Spinal cord (tissue), 10 donors: ENCODE measurements at places on chromosomes 3 and 15. TPM values are rescaled to one million over a fixed set of nuclear protein-coding genes. Genes with fewer than 3 reads are reported as not detected.

XCR1 gene
- not detected for polyA plus RNA-seq

CHRNA3 gene
- polyA plus RNA-seq = 6.6 TPM

COPB2 gene
- polyA plus RNA-seq = 122 TPM

DNA sequence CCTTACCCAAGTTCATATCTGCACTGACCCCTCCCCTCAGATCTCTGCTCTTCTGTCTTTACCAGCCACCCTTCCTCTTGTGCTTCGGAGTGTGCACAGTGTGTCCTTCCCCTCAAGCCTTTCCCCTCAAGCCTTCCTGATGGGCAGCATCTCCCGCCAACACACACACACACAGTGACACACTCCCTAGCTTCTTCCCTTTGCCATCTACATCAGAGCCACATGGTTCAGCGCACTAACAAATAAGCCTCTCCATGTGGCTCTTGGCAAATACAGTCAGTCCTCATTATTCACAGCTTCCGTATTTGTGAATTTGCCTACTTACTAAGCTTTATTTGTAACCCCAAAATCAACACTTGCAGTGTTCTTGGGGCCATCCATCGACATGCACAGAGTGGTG, 37.5 kb downstream of the SH3BP5 start:
- no peak overlapping the region for H3K27ac ChIP-seq
- H3K4me1 ChIP-seq = peaks cover 11% of the 10 kb centered on the region
- no peaks in the 10 kb centered on the region for H3K27me3 ChIP-seq
- DNase-seq = peak; percentile 22
- no peak overlapping the region for H3K4me3 ChIP-seq

DNA sequence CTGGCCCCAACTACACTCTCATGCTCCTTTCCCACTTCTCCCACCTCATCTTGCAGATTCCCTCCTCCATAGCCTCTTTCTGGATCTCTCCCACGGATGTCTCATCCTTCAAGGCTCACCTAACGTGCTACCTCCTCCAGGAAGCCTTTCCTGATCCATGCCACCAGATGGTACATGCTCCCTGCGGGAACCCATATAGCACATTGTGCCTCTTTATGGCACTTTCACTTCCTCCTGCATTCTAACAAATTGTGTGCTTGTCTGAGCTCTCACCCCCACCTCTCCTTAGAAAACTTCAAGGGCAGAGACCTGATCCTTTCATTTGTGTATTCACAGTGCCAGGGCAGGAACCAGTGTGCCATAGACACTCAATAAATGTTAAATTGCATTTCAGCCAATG, 63.0 kb downstream of the HES1 start:
- H3K36me3 ChIP-seq = no peaks in the 10 kb centered on the region
- H3K4me1 ChIP-seq = peaks cover 4% of the 10 kb centered on the region
- no peak for DNase-seq
- no peak overlapping the region for H3K4me3 ChIP-seq
- peaks cover 13% of the 10 kb centered on the region for H3K27me3 ChIP-seq
